ENCODE measurements at places on chromosomes 1 and 21.

DNA sequence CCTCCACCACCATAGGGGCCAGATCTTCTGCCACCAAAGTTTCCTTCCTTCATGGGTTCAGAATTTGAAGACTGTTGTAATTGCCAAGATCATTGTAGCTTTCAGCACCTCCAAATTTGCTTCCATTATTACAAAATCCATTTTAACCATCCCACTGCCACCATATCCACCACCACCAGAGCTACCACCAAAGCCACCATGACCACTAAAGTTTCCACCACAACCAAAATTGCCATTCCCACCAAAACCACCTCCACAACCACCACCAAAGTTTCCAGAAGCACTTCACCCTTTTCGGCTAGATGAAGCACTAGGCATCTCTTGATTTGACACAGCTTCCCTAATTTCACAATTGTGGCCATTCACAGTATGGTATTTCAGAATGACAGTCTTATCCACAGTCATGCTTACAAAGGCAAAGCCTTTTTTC is 45.2 kb downstream of the SLC30A7 start:
- no peak for DNase-seq

DNA sequence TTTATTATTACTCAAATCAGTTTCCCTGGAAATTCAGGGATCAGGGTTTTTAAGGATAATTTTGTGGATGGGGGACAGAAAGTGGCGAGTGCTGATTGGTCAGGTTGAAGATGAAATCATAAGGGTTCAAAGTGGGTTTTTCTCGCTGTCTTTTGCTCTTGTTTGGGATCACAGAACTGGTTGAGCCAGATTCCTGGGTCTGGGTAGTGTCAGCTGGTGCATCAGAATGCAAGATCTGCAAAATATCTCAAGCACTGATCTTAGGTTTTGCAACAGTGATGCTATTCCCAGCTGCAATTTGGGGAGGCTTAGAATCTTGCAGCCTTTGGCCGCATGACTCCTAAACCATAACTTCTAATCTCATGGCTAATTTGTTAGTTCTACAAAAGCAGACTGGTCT is 9.3 kb downstream of the CHI3L2 start:
- no peak for DNase-seq

GRCh38 chr1:13667691-13668090 is 32.3 kb upstream of the PRDM2 start:
- DNase-seq: no peak

- no peak for DNase-seq
These were observed 471.7 kb upstream of the VAMP3 start for GRCh38 chr1:7299329-7299799.

DNA sequence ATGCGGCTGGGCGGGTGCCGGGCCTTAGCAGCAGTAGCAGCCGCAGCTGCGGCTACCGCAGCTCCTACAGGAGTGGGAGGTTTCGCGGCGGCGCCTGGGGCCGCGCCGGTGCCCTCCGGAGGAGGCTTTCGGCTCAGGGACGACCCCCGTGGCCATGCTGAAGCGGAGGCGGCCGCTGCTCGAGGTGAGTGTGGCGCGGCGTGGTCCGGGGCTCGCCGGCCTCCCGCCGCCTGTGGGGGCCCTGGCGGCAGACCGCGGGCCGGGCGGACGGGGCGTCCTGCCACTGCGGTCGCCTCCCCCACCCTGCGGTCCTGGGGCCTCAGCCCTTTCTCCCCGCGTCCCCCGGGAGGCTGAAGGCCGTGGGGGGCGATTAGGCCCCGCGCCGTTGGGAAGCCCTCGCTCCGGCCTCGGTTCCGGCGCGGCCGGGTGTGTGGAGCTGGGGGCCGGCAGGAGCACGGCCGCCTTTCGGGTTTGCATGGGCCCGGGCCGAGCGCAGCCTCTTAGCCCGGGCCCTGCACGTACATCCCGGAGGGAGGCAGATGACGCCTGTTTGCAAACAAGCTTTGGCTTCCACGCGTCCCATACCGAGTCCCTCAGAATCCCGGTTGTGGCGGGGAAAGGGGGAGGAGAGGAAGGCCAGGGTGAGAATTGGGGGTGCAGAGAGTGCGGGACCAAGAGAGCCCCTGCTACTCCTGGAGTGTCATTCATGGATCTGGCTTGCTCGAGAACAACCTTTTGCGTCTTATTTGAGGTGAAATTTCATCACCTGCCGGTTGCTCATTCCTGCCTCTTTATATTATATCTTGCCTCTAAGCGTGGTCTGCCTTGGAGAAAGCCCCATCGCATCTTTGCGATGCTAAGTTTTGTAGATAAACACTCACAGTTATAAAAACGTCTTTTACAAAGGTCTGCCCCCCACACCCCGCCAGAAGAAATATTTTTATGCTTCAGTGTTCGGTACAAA is 613 bp downstream of the ZFYVE9 start:
- peak; percentile 45 for DNase-seq

GRCh38 chr1:204067935-204068334 is 5.0 kb upstream of the SOX13 start:
- DNase-seq: no peak

GRCh38 chr21:14742119-14742518 is 196.0 kb upstream of the SAMSN1 start:
- DNase-seq: no peak

GRCh38 chr1:43495204-43495603 is 35.5 kb upstream of the PTPRF start:
- no peak for DNase-seq

- no peak for DNase-seq
These were observed 7.7 kb downstream of the PADI1 start for GRCh38 chr1:17212487-17213121.

DNA sequence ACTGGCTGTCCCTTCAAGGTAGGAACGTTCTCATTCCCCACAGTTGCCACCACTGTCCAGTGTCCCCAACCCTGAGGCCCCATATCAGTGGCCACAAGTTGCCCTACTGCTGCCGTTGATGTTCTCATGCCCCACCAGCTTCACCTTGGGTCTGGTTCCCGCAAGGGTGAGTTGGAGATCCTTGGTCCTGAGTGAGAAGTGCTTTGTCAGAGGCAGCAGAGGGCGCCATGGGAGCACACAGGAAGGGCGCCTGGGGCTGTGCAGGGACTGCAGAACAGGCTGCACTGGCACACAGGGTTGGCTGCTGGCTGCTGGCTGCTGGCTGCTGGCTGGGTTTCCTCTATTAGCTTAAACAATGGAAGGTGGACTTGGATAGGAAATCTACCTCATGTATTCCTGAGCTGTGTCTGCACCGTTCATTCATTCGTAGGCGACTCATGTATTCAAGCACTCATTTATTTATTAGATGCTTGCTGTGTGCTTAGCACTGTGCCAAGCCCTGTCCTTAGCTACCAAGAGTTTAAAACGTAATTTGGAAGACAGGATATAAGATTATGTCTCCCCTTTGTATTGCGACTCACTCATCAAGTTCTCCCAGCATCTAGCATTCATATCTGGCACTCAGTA is 2.1 kb upstream of the S100A9 start:
- no peak for DNase-seq

DNA sequence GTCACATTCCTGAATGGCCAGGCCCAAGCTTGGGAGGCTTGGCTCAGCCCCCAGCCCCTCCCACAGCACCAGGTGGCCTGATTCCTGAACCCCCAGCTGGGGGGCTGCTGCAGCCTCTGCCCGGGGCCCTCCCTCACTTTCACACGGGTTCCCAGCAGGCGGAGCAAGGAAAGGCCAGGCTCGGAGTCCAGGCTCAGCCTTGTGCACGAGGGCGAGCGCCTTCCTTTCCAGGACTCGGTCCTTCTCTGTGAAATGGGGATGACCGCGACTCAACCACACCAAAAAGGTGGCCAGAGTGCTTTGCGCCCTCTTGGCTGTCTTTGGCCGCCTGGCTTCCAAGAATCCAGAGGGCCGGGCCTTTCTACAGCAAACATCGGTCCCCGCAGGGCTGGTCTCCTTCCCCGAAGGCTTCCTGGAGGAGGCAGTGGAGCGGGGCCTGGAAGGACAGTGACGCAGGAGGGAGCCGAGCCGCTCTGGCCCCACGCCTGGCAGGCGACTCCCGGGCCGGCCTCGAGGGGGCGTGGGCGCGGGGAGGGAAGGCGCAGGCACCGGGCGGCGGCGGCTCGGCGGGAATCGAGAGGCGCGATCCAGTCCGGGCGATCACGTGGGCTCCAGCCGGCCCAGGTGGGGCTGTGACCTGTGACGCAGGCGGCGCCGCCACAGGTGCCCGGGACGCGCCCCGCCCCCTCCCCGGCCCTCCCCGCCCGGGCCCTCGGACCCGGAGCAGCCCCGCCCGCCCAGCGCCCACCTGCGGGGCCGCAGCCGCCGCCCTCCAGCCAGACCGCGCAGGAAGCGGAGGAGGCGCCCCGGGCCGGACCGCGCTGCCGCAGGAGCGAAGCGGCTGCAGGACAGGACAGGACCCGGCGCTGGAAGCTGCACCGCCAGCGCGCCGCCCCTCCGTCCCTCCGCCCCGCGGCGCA is at the start of gene ARHGEF16:
TSS of gene ARHGEF16 (plus strand) at position 775 of the 920 bp plus-strand sequence. CDS start 8,420 bp downstream, outside the sequence.
- peak; percentile 43 for DNase-seq

DNA sequence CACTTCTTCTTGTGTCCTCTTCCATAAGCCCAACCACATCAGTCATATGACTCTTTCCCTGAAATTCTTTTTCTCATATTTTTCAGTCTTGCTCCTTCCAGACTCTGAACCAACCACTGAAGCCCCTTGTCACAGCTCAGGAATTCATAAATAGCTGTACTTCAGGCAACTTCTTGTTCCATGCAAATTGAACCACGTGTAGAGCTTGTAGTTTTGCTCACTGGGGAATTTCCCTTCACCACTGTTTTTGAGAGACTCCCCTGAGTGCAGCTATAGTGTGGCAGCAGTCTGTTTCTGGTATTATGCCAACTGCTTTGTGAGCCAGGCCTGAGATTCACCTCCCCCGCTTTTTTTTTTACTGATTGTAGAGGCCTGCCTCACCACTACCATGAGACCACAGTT is 150.3 kb upstream of the SPAG17 start:
- no peak for DNase-seq

DNA sequence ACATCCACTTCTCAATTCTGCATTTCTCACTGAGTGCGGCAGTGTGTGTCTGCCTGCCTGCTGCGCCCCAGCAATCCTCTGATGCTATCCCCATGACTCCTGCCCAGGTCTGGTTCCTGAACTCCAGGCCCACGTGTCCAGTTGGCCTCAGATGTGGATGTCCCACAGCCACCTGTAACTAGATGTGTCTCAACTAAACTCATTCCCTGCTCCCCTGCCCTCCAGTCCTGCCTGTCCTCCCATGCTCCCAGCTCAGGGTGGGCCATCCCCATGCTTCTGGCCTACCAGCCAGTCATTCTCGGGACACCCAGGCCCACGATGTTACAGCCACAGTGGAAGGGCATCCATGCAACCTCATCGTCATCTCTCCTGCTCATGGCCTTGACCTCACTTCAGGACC is 76.8 kb downstream of the STUM start:
- peak; percentile 27 for DNase-seq

All from activated CD4-positive, CD25-positive, alpha-beta regulatory T cell treated with anti-CD3 and anti-CD28 coated beads, Interleukin-2, amount 50 U/mL, for 72 hours (primary cell).